Skin of body (tissue), 3 donors: ENCODE measurements at places on chromosomes 5 and 9.

- DNase-seq, result no peak
Observed at GRCh38 chr5:116229131-116229689, 144.4 kb downstream of the COMMD10 start.

GRCh38 chr5:93497096-93497495, 83.9 kb downstream of the NR2F1-AS1 start:
- no peak for DNase-seq

- DNase-seq, result no peak
Observed at GRCh38 chr5:1010641-1011046, 2.0 kb downstream of the NKD2 start.

- no peak for DNase-seq
Observed at GRCh38 chr5:53111139-53111538, 1.6 kb upstream of the MOCS2 start.

DNA sequence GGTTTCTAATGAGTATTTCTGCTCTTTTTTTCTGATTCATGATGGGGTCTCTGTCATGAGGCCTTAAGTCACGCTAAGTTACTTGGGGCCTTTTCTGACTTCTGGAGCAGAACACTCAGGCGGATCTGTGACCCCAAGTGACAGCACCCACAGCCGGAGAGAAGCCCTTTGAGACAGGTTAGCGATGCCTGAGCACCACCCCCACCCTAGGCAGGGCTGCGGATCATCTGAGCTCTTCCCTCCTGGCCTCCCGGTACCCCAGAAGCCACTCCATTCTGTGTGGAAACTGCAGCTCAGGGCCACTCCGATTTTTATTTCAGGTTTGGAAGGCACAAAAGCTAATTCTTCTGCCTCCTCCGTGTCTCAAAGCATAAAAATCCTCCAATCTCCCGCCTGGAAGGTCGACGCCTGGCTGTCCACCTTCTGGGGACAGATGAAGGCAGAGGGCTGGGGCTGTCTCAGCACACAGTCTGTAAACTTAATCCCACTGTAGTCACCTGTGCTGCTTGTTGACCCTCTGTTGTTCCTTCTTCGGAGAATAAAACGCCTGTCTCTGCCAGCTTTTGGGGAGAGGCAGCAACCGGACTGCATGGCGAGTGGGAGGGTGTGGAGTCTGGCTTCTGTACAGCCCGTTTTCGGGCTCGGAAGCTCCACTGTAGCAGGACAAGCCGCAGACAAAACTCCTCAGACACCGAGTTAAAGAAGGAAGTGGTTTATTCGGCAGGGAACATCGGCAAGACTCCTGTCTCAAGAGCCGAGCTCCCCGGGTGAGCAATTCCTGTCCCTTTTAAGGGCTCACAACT, 88.8 kb downstream of the SPRY4 start:
- DNase-seq, result no peak
